ENCODE measurements at places on chromosomes 6 and 20.
A peak's percentile ranks its signal among the peaks of the same experiment; 100 is the strongest.

- no peak for DNase-seq
These were observed 35.6 kb upstream of the MICB start for GRCh38 chr6:31462026-31462963.

DNA sequence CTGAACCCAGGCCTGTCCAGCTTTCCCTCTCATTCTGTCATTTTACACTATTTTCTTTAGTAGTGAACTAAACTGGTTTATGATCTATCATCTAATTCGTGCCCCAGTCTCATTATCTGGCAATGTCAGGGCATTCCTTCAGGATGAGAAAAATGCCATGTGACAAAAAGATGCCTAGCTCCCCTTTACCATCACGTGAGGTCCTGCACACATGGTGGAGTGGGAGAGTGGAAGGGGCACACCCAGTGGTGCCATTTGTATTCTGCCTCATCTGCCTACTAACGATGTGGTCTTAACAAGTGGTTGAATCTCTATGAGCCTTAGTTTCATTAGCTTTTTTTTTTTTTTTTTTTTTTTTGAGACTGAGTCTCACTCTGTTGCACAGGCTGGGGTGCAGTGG, 41.2 kb downstream of the CDC5L start:
- DNase-seq, result no peak

GRCh38 chr6:90387383-90387775, 90.7 kb upstream of the BACH2 start:
- no peak for DNase-seq

DNA sequence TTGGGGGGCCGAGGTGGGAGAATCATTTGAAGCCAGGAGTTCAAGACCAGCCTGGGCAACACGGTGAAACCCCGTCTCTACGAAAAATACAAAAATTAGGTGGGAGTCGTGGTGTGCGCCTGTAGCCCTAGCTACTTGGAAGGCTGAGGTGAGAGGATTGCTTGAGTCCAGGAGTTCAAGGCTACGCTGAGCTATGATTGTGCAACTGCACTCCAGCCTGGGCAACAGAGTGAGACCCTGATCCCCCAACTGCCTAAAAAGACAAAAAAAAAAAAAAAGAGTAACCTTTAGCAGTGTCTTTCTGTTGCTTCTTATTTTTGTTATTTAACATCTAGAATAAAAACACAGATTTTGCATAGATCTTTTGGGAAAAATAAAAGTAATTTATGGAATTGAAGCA, 13.1 kb upstream of the COQ3 start:
- DNase-seq, result no peak

- no peak for DNase-seq
These were observed 75.1 kb downstream of the ARID1B start for GRCh38 chr6:156852147-156852857.

DNA sequence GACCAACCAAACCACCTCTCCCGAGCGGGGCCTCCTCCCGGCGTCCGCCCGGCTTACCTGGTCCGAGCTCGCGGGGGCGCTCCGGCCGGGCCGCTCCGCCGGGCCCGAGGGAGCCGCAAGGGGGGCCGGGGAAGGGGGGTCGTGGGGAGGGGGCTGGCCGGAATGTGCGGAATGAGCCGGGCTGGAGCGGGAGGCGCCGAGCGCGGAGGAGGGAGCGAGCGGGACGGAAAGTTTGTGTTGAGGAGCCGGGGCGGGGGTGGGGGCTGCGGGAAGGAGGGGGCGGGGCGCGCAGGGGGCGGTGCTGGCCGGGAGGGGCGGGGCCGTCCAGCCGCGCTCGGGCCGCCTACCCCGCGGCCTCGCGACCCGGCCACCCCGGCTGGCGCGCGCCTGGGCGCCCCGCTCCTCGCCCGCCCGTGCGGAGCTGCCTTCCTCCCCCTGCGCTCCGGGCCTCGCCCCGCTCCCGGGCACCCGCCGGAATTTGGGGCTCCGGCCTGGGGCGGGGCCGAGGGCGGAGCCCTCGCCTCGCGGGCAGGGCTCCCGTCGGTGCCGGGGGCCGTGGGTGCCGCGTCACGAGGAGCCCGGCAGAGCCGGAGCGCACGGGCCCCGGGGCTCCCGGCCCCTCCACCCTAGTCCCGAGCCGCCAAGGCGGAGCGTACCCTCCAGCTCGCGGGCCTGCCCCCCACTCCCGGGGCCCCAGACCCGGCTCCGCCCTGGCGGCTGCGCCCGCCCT, at the start of gene TEAD3:
TSS of gene TEAD3 (minus strand) at position 239 of the 730 bp plus-strand sequence.
- DNase-seq, result peak; percentile 68

- DNase-seq, result no peak
These were observed 667.0 kb upstream of the MARCKS start for GRCh38 chr6:113190170-113190569.

GRCh38 chr6:17007749-17008148, 94.1 kb upstream of the STMND1 start:
- no peak for DNase-seq

- DNase-seq, result no peak
These were observed 286.5 kb upstream of the NT5E start for GRCh38 chr6:85163156-85164080.

DNA sequence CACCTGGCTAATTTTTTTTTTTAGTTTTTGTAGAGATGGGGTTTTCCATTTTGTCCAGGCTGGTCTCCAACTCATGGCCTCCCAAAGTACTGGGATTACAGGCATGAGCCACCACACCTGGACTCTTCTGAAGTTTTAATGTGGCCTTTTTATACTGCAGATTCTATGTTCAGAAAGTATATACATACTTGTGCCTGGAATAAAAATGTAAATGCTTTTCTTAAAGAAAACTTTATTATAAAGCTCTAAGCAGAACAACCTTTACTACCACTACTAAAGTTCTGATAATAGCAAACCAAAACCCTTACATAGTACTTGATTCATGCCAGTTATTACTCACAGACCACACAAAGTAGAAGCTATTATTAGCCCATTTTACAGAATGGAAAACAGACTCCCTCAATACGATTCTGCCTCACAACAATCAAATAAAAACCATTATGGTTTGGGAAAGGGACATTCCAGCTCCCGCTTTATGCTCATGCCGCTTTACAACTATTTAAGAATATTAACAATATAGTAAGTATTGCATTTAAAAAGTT, 5.3 kb downstream of the PHIP start:
- DNase-seq, result no peak

GRCh38 chr6:130041594-130041993, 23.2 kb downstream of the L3MBTL3 start:
- no peak for DNase-seq

DNA sequence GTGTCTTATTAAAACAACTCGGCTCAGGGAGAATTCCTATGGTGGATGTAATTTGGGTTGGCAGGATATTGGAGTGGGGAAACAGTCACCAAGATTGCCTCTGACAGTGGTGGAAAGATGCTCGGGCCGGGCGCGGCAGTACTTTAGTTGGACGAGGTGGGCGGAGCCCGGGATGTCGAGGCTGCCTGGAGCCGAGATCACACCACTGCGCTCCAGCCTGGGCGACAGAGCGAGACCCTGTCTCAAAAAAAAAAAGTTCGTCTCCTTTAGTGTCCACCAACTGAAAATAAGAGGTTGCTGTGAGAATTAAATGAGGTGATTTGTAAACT, 621 bp downstream of the NOL7 start:
- DNase-seq, result peak; percentile 39

DNA sequence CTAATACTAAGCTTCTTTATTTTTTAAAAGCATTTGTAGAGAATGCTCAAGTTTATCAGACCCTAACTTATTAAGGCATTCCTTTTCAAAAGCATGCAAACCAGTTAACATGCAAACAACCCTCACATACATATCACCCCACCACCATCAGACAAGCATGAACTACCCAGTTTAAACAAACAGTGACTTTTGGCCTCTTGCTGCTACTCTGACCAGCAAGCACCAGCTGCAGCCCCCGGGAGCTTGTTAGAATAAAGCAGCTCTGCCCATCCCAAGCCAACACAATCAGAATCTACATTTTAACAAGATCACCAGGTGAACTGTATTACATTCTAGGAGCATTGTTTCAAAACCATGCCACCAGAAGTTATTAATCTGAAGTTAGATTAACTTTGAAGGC, 5.9 kb upstream of the NUP153 start:
- DNase-seq, result no peak

- DNase-seq, result no peak
These were observed 33.9 kb upstream of the DSP start for GRCh38 chr6:7507600-7507999.

DNA sequence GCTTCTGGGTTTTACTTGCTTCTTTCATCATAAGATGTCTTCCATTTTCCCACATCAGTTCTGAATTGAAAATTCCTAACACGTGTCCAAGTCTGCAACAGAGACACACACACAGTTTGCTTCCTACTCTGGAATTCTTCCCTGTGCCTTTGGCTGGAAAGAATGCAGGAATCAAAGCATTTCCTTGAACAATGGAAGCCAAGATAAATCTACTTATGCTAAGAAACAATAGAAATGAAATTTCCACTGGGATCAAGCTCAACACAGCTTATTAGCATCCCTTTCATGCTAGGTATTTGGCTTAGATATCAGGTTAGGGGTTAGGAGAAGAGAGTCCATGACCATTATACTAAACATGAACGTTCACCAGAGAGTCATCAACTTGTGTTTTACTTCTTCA, 101.1 kb upstream of the SCAF8 start:
- no peak for DNase-seq

GRCh38 chr6:116313101-116313776, 33.5 kb upstream of the TSPYL1 start:
- DNase-seq, result no peak

DNA sequence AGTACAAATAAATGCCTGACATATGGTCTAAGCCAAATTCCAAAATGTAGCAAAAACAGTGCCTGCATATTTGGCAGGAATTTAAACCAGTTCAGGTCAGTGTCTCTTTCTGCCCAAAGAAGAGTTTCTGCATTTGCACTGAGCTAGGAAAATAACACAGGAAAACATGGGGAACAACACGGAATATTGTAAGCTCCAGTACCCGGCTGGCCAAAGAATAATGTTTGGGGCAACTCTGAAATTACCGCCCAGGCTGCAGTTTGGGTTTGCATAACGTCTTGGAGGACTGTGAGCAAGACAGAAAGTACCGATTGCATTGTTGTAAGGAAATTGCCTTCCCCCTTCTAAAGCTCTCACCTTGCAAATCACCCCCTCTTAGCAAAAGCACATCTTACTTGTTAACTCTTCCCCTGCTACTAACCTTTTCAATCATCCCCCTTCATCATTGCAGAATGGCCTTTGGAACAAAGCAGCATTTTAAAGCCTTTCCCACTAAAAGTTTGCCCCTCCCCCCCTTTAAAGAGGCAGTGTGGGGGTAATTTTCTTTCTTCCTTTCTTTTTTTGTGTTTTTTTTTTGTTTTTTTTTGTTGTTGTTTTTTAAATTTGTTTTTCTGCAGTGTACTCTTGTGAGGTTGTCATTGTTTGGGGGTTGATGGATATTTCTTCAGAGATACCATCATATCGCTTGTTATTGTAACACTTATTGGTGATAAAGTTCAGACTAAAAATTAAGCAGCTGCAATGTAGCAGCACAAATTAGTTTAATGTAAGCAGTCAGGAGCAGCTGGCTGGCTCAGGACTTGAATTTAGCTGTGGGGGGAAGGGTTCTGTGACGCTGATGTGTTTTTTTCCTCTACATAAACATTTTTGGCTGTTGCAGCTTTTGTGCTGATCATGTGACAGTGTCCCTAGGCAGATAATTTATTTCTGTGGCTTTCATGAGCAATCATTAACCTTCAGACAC, 100.0 kb upstream of the CITED2 start:
- DNase-seq, result no peak

GRCh38 chr6:20148433-20148832, 63.8 kb downstream of the MBOAT1 start:
- DNase-seq, result no peak

GRCh38 chr6:33117811-33118277, 42.1 kb downstream of the HLA-DPB1 start:
- no peak for DNase-seq

- no peak for DNase-seq
These were observed 911.4 kb upstream of the FLRT3 start for GRCh38 chr20:15248618-15249395.

- no peak for DNase-seq
These were observed 47.5 kb upstream of the ALDH8A1 start for GRCh38 chr6:134997133-134997995.

GRCh38 chr20:46277602-46278001, 30.7 kb downstream of the CDH22 start:
- no peak for DNase-seq
